ENCODE measurements at places on chromosomes 5 and 9.

- DNase-seq: no peak
These were observed 24.9 kb downstream of the VAV2 start for GRCh38 chr9:133967024-133967741.

DNA sequence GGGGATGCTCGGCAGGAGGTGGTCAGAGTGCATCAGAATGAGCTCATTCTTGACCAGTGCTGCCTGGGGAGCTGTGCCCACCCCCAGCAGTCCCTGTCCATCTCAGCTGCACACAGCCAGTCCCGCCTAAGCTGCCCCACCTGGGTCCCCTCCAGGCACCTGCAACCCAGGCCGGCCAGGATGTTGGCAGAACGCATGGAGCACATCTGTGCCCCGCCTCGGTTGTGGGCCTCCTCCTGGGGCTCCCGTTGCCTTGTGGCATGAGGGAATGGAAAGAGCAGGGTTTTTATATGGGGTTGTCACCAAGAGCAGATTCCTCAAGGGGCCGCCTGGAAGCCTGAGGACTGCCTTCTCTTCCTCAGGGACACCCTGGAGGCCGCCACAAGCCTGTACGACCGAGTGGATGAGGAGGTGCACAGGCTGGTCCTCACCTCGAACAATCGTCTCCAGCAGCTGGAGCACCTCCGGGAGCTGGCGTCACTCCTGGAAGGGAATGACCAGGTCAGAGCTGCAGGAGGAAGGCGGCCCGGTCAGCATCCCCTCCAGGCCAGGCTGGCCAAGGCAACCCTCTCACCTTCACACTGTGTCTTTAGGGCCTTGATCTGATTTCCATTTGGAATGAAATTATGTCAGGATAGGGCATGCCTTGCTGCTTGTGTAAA, 34.8 kb upstream of the LRRC14B start:
- DNase-seq: no peak

GRCh38 chr5:104412649-104413240, 850.2 kb upstream of the NUDT12 start:
- DNase-seq: peak; percentile 4

- DNase-seq: no peak
These were observed 1.1 kb upstream of the DOLPP1 start for GRCh38 chr9:129079829-129080228.

GRCh38 chr5:134989266-134989830, 21.6 kb downstream of the CATSPER3 start:
- no peak for DNase-seq

DNA sequence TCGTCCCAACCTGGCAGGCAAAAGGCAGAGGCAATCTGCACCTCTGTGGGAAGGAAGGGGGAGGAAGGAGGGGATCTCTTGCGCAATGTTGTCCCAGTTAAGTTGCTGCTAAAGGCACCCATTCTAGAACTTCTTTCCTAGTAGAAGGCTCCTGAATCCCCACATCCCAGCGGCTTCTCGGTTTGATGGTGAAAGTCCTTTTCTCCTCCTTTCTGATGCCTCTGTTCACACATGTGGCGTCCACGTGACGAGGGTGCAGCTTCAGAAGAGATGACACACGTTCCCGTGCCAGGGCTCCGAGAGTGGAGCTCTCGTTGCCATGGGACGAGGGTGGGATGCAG, 96.9 kb upstream of the FCN2 start:
- no peak for DNase-seq

GRCh38 chr5:90424245-90424644, 14.7 kb upstream of the CETN3 start:
- DNase-seq: no peak

- no peak for DNase-seq
These were observed at the start of gene AK1 for GRCh38 chr9:127877566-127877998. TSS of gene AK1 (minus strand) at chr9:127877675. CDS start at chr9:127874617, 3,058 bp downstream.

- DNase-seq: no peak
These were observed 62.3 kb downstream of the NSUN2 start for GRCh38 chr5:6570530-6570929.

- DNase-seq: no peak
These were observed at the start of gene PRRT1B for GRCh38 chr9:131545003-131545785. TSS of gene PRRT1B (plus strand) at chr9:131545523. CDS start at chr9:131545616, 93 bp downstream.

DNA sequence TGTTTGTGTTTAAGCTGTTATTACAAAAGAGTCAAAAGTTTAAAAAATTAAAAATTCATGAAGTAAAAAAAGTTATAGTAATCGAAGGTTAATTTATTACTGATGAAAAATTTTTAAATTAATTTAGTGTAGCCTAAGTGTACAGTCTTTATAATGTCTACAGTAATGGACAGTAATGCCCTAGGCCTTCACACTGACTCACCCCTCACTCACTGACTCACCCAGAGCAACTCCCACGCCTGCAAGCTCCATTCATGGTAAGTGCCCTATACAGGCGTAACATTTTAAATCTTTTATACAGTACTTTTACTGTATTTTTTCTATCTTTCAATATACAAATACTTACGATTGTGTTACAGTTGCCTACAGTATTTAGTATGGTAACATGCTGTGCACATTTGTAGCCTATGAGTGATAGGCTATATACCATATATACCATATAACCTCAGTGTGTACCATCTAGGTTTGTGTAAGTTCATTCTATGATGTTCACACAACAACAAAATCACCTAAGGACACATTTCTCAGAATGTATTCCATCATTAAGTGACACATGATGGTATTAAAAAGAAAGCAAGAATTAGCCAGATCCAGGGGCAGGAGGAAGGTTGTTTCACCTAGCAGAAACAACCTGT, 40.1 kb downstream of the DCAF10 start:
- DNase-seq: no peak

DNA sequence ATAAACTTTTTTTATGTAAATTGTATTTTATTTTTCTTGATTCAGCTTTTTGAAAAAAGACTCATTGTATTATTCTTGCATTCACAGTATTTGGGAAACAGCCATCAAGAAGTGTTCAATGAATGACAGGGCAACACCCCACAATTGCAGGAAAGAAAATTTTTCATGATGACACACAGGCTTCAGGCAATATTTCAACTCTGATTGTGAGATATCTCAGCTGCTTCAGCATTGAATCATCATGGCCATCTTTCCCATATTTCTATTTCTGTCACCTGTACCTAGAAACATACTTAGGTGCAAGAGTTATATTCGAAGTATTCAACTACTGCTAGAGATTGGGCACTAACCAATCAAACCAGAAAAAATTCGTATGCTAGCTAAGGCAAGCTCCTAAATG, 446.0 kb downstream of the ISL1 start:
- DNase-seq: no peak

DNA sequence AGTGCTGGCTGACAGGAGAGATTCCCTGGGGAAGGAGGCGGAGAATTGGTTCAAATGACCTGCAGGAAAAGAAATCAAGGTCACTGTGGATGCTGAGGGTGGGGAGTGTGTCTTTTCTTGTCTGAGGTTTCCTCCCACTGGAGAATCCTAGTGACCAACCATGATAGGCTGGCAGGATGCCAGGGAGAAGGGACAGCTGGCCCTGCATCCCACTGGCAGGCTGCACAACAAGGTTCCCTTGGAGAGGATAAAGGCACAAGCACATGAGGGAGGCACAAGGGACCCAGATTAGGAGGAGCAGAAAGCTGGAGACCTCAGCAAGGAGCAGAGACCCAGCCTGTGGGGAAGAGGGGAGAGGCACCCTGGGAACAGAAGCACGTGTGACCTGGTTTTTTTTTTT, 11.4 kb upstream of the ZDHHC12 start:
- DNase-seq: no peak

DNA sequence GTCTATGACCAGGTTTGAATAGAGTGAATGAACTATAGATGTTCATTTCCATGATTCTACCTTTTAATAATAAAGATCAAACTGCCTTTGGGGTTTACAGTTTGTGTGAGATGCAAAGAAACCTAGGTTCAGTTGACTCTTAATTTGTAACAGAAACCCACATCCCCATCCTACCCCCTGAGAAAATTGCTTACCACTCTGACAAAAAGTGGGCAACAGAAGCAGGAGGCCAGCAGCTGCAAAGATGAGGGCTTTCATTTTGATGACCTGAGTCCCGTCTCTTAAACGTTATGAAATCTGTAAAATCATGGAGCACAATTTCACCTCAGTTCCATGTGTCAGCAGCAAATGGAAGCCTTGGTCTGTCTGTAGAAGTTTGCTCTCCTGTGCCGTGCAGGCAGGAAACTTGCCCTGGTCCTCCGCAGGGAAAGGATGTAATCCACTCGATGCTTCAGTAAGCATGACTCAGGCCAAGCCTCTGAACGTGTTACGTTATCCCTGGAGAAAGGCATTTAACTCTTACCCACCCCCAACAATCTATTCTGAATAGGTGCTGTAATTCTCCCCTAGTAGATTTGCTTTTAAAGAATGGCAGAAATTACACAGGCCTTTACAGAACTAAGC, at the start of gene F2RL2:
F2RL2 (minus strand) TSS at position 431 of the 624 bp plus-strand sequence; CDS start at position 258, 173 bp downstream.
- DNase-seq: no peak

DNA sequence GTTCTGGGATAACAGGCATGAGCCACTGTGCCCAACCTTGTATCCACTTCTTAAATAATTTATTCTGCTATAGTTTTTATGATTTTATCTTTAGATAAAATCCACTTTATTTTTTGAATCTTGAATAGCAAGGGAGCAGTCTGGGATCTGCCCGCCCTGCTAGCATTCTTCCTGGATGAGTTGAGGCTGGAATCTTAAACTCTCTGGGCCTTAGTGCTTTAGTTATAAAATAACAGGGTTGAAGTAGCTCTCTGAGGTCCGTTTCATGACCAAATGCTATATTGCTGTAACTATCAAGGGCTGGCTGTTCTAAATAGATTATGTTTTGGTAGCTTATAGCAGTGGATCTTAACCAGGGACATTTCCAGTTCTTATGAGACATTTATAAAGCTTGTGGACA, 20.8 kb downstream of the ACER2 start:
- DNase-seq: no peak

GRCh38 chr5:91269198-91269597, 113.9 kb downstream of the ARRDC3 start:
- peak; percentile 72 for DNase-seq

- no peak for DNase-seq
These were observed 4.7 kb downstream of the PDLIM4 start for GRCh38 chr5:132261881-132262845.

DNA sequence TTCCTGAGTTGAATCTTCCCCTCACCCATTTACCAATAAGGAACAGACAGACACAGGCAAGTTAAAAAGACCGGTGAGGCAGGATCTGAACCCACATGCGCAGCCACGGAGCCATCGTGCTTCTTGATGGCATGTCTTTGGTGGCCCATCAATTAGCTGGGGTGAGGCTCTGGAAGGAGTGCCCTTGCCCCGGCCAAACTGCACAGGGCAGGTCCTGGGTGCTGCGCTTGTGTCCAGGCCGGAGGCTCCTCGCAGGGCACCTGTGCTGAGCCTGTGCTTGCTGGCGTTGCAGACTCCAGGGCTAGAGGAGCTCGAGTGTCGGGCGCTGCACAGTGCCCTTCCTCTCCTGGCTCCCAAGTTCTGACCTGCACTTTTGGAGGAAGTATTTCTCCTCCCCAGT, 66.4 kb downstream of the PSMB7 start:
- DNase-seq: no peak

- DNase-seq: no peak
These were observed 121.5 kb upstream of the SNX2 start for GRCh38 chr5:122653087-122654017.

GRCh38 chr5:6427694-6428093, 21.0 kb upstream of the UBE2QL1 start:
- no peak for DNase-seq

DNA sequence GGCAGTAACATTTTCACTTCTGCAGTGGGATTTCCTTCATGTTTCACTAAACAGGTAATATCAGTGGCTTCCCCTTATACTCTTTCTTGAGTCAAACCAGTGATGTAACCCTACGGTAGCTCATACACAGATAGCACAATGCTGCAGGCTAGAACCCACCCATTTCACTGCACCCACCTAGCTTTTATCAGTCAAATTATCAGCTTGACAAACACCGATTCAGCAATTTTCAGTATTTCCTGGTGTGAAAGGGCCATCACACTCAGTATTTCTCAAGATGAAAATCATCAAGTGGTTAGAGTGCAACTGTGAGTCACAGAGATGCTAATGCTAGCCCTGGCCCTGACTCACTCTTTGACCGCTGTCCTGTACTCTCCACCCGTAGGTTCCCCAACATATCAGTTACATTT, 242.3 kb upstream of the PTGER4 start:
- no peak for DNase-seq

DNA sequence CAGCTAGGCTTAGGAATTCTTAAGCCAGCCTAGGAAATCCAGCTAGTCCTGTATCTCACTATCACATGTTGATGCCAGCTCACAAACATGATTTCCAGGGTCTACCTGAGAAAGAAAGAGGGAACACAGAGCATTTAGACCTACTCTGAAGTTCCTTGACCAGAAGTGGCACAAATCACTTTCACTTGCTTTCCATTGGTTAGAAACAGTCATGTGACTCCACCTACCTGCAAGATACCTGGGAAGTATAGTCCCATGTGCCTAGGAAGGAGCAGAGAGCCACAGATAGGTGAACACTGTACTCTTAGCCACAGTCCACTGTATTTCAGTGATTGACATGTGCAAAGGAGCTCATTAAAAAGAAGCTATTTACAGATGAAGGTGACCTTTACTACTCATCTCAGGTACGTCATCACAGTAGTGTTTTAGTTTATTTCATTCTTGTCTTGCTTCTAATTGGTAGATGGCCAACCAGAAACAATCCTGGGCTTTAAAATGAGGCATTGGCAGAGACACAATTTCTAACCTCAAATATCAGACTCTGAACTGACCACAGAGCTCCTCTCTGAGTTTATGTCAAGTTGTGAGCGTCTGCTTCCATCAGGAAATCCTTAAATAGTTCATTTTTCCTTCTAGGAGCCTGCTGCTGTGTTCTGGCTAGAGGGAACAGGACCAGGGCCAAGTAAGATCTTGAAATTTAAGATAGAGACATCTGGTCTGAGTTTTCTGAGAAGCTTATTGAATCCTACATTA, 340.7 kb downstream of the TLE4 start:
- no peak for DNase-seq

Data from DND-41 (cell line).